ENCODE measurements at places on chromosomes 6 and 20. TPM values are rescaled to one million over a fixed set of nuclear protein-coding genes. Genes with fewer than 3 reads are reported as not detected.

Gene NTSR1
- total RNA-seq = 2.8 TPM

Gene HLA-DOB
- 3.4 TPM for total RNA-seq

Gene TFAP2D
- total RNA-seq = not detected

Gene SSTR4
- total RNA-seq = not detected

Gene COL9A1
- not detected for total RNA-seq

Gene TPX2
- 126 TPM for total RNA-seq

Gene TTI1
- 25.8 TPM for total RNA-seq

Gene RSPH9
- total RNA-seq = 0.07 TPM

Measured in foreskin keratinocyte (primary cell).